ENCODE measurements at places on chromosomes 4 and X.

DNA sequence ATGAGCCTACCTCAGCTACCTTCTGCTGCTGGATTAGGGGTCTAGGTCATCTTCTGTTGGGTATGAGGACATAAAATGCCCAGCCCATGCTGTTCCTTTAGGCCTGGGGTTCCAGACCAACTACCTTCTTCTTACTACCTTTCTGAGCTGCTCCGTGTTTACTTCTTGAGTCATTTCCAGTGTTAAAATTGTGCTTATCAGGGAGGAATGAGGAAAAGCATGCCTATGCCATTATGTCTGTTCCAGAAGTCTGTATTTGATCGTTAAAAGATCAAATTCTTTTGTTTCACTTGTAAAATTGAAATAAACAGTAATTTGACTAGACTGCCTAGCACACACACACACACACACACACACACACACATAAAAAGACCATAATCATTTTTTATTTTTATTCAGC lies 1912.7 kb upstream of the TENM3 start:
- no peak for DNase-seq

- DNase-seq: no peak
Observed at GRCh38 chr4:10490996-10491395, 33.8 kb upstream of the ZNF518B start.

DNA sequence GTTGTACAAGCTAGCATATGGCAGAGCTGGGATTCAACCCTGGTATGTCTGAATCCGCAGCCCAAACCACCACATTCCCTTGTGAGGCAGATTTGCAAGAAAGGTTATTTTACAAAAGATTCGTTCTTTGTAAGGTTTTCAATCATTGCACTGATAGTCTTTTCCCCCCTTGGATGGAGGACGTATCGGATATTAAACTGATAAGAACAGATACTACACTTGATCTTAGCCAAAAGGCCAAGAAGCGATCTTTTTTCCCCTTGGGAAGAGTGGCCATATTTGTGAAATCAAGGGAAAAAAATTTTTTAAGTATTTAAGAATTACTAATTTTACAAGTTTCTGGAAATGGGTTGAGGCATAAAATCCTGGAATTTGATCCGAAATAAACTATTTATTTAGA lies 34.4 kb upstream of the MSMO1 start:
- DNase-seq: no peak

DNA sequence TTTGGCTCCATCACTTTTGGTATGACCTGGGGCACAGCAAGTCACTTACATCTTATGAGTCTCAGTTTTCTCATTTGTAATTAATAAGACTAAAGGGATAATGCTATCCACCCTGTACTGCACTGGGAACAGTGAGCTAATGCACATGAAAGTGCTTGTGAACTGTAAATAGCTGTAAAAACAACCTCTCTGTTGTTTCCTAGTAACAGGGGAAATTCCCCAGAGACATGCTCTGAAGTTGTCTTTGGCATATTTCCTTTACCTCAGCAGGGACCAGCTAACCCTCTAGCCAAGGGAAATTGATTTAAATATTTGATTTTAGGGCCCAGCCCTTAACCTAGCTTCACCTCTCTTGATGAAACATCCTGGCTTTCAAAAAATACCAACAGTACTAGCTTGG lies 6.1 kb upstream of the CYSLTR1 start:
- no peak for DNase-seq

GRCh38 chr4:180966312-180966711 lies 1276.9 kb upstream of the TENM3 start:
- no peak for DNase-seq

- no peak for DNase-seq
Observed at GRCh38 chrX:104877504-104877903, 311.5 kb downstream of the IL1RAPL2 start.

GRCh38 chr4:54318904-54319303 lies 89.8 kb downstream of the PDGFRA start:
- no peak for DNase-seq

DNA sequence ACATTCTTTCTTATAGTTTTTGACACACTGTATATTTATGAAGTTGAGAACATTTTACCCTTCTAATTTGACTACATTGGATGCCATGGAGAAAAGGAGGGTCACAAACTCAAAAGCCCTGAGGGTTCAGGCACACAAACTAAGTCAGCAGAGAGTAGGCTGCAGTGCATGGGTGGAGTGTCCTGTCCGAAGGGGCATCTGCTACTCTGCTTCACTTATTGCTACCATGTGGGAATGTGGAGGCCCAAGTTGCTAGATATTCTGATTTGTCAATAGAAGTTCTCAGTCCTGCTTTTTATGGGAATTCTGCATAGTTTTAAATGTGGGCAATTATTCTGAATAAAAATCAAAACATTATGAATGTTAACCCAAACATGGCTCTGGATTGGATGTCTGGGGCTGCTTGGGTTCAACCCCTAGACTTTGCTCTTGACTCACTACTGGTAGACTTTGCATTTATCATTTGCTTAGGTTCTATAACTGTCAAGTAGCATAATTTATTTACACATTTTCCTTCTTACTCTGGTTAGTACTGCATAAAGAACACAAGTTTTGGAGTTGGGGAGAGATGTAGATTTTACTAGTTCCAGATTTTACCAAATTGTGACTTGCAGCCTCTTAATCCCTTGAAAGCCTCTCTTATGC lies 255.1 kb downstream of the SPRY1 start:
- no peak for DNase-seq

GRCh38 chrX:20225488-20225833 lies 41.2 kb downstream of the RPS6KA3 start:
- no peak for DNase-seq

DNA sequence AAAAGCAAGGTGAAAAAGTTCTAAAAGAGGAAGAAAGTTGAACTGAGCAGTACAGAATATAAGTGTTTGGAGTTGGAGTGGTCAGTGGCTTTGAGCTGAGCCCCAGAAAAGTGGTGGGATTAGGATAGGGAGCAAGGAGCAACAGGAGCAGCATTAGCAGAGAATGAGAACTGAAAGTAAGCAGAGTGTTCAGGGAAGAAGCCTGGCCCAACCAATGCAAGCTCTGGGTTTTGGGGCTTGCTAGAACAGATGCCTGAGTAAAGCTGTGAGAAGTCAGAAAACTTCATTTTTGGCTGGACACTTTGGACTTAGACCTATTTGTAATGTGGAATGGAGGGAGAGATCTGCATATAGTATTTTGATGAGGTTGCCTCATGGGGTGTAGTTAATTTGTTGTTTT lies 17.8 kb downstream of the JADE1 start:
- DNase-seq: no peak

DNA sequence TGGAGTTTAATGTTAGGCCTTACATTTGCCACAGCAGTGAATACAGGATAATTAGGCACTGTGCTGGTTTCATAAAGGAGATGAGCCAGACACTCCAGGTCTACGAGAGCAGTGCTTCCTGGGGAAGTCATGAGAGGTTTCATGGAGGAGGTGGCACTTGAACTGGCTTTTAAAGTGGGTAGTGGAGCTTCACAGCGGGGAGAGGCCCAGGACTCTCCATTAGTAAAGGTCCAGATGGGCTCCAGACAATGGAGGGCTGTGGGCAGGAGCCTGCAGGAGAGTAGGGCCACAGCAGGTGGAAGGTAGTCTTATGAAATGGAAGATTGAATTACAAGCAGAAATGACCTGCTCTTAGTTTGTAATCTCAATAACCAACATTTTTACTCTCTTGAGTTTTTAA lies 29.0 kb downstream of the CLDN22 start:
- no peak for DNase-seq

GRCh38 chrX:109709129-109709631 lies 23.9 kb downstream of the ACSL4 start:
- DNase-seq: peak; percentile 8

GRCh38 chr4:2166253-2166652 lies 75.7 kb downstream of the HAUS3 start:
- no peak for DNase-seq

- DNase-seq: no peak
Observed at GRCh38 chr4:43048570-43048969, 156.1 kb downstream of the GRXCR1 start.

DNA sequence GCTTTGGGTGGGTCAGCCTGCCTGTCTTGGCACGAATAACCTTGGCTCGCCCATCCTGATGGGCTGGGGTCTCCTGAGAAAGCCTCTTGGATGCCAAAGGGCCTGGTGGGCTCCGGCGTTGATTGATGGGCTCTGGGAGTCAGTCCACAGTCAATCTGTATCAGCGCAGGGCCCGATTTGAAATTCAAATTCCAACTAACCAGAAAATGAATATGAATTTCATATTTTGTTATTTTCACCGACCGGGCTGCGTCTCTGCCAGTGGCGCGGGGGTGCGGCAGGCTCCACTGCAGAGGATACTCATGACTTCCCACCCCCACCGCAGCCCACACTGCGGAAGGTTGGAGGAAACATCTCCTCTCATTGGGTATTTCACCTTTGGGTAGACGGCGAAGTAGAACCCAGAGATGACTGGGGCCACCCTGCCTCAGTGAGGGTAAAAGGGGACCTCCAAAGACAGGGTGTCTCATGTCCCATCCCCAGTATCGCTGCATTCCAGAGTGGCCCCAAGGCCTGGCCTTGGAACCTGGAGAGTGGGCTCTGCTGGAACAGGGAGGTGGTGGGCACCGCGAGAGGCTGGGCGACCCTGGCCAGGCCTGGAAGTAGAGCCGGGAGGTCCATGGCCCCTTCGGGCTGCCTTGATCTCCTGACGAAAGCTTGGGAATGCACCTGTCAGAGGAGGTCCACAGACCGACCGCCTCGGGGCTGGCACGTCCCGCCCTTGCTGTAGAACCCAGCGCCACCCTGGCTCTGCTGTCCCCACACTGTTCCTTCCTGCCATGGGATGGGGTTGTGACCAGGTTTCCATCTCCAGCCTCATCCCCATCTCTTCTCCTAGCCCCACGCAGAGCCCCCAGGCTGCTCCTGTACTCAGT lies 54.8 kb upstream of the SORCS2 start:
- DNase-seq: no peak

GRCh38 chr4:116397714-116398113 lies 687.7 kb downstream of the TRAM1L1 start:
- no peak for DNase-seq

- no peak for DNase-seq
Observed at GRCh38 chrX:155246748-155247147, 17.5 kb downstream of the RAB39B start.

- no peak for DNase-seq
Observed at GRCh38 chrX:97399400-97399799, 515.7 kb downstream of the RPA4 start.

DNA sequence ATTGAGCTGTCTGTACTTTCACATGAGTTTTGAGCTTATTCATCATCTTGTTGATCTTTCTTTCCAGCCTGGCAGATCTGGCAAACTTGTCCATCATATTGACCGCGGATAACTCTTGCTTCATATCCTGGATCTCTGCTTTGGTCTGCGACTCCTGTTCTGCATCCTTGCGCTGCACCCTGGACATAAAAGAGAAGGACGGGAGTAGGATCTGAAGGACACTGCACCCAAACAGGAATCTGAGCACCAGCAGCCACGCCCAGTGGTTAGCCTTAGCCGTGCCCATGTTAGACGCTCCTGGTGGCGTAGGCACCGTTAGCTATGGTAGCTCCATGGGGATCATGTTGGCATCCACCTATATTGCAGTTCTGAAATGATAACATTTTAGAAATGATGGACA lies 56.6 kb downstream of the LARP7 start:
- no peak for DNase-seq

DNA sequence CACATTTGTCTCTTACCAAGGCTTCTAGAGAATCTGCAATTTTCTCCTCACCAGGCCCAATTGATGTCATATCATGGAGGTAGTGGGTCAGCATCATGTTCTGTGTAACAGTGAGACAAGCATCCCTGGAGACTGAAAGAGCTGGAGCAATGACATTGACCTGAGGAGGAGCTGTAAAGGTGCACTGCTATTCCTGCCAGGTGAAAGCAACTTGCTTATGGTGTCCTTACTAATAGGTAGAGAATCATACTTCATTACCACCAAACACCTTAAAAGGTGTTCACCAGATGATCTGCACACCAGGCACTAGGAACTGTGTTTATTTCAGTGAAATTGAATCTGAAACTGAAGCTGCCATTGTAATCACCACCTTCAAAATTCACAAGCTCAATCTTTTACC lies 188.7 kb downstream of the AFAP1 start:
- no peak for DNase-seq

GRCh38 chr4:25792200-25792791 lies 70.5 kb downstream of the SEL1L3 start:
- no peak for DNase-seq

DNA sequence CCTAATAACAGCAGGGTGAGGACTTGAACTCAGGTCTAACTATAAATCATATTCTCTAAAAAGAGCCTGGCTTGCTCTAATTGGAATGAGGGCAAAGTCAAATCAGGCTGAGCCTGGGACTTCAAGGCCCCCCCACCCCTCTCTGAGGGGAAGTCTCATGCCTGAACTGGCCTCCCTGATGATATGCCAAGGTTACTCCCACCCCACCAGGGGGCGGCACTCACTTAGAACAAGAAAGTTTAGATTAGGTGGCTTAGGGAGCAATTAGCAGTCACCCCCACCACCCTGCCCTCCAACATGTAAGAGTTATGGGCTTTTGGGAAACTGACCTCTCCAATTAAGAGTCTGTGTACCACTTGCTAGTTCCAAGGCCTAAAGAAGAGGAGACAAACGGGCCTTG lies 2.7 kb downstream of the FOXO4 start:
- DNase-seq: peak; percentile 70

GRCh38 chrX:68114573-68115129 lies 318.6 kb downstream of the OPHN1 start:
- DNase-seq: no peak

DNA sequence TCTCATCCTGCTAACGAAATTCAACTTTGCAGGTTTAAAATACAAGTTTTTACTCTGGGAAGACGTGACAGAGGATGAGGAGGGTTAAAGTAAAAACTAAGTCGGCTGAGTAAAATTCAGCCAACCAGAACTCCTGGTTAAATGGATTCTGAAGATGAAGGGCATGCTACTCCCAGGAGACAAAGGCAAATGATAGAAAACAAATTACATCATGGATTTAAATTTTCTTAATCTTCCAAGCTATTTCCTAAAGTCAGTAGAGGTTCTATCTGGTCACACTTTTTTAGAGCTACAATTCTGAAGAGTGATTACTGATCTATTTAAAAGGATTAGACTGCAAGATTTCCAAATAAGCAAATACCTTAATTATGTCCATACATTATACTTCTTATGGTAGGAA lies 47.9 kb downstream of the ZNF827 start:
- DNase-seq: no peak

DNA sequence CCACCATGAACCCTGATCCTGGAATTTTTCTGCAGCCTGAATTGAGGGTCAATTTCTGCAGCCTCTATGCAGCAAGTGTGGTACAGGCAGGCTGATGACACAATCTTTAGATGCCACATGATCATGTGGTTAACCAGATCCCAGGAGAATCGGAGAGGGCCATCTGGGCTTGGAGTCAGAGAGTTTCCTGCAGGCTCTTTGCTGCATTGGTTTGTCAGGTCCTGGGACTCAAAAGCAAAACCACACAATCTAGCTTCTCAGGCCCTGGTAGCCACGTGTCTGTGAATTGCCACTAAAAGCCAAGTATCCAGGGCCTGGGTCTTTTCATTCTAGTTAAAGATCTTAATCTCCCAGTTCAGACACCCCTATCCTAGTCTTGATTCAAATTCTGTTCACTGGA lies 464.5 kb downstream of the BCOR start:
- DNase-seq: no peak

- no peak for DNase-seq
Observed at GRCh38 chr4:123232439-123232838, 164.2 kb upstream of the SPRY1 start.

Data from CD4-positive, alpha-beta T cell (primary cell).